ENCODE measurements at places on chromosomes 13 and 19.

DNA sequence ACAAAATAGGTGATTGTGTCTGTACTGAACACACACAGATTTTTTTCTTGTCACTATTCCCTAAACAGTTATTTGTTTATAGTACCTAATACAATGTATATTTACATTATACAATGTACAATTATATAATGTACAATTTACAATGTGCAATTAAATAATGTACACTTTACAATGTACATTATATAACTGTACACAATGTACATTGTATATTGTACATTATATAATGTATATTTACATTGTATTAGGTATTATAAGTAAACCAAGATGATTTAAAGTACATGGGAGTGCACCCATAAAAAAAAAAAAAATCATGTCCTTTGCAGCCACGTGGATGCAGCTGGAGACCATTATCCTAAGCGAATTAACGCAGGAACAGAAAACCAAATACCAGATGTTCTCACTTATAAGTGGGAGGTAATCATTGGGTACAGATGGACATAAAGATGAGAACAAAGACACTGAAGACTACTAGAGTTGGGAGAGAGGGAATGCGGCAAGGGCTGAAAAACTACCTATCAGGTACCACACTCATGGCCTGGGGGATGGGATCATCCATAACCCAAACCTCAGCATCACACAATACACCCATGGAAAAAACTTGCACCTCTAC lies 68.1 kb downstream of the ABCC4 start:
- no peak for DNase-seq

- DNase-seq, result no peak
Observed at GRCh38 chr19:18292462-18292809, 11.0 kb upstream of the JUND start.

DNA sequence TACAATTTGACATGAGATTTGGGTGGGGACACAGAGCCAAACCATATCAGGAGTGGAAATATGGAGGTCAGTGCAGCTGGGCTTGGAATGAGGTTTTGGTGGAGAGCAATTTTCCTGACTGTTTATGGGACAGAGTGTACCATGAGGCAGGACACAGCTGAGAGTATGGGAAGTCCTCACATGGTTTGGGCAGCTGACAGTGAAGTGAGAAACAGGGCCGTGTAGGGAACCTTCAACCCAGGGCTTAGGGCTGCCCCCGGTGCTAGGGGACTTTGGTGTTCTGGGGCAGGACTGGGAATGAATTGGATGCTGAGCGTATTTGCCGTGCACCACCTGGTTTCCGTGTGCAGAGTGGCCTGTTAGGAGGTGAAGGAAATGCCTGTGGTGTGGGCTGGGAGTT lies 6.1 kb downstream of the ZNF548 start:
- no peak for DNase-seq

GRCh38 chr13:48640767-48641166 lies 13.0 kb upstream of the CYSLTR2 start:
- no peak for DNase-seq

DNA sequence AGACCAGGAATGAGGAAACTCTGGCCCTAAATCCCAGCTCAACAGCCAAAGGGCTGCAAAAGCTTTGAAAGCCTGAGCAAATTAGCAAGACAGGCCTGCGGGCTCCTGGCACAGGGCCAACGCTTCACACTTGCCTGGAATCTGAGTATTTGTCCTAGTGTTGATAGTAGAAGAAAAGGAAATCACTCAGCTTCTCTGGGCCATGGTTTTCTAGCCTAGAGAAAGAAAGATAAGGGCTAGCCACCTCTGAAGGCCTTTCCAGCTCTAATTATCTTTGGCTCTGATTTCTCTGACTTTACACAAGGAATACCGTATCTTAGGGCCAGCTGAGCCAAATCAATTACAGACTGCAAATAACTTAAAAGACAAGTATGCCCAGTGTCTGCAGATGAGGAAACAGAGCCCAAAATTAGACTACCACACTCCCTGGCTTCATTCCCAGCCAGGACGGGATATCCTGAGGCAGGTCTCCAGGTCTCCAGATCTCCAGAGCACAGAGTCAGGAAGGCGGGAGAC lies 69.6 kb downstream of the STK24 start:
- no peak for DNase-seq

GRCh38 chr13:48977286-48977625 lies 1.5 kb downstream of the FNDC3A start:
- DNase-seq, result no peak

- DNase-seq, result no peak
Observed at GRCh38 chr13:94712812-94713560, 641 bp upstream of the SOX21 start.

GRCh38 chr19:23855676-23856075 lies 59.0 kb upstream of the ZNF726 start:
- DNase-seq, result no peak

DNA sequence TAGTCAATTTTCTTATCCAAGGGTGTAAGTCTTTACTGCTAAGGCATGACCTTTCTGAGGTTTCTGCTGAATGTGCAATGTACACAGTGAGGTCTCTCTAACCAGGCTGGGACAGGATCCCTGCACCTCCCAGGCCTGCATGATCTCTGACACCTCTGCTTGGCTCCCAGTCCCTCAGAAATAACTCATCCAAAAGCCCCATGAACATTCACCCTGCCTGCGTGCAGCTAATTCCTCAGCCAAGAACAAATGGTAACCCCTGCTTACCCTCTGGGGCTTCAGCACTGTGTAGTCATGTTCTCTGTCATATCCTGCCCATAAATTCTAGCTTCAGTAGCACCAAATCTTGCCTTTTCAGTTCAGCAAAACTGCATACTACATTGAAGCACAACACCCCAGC lies 1146.3 kb upstream of the MIR17HG start:
- DNase-seq, result no peak

DNA sequence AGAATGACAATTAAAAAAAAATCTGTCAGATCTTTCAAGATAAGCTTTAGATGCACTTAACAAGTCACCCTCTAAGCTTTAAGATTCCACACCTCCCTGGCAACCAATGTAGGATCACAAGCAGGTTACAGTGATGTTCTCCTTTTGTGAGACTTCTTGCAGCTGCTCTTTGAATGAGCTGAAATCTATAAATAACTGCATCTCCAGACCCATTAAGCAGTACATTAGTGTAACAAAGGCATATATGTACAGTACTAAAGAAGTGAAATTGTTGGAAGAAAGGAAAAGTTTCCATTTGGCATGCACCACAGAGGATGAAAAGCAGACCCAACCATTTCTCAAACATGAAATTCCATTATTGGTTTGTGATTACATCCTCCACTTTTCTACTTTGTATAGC lies 364.7 kb downstream of the ENOX1 start:
- no peak for DNase-seq

DNA sequence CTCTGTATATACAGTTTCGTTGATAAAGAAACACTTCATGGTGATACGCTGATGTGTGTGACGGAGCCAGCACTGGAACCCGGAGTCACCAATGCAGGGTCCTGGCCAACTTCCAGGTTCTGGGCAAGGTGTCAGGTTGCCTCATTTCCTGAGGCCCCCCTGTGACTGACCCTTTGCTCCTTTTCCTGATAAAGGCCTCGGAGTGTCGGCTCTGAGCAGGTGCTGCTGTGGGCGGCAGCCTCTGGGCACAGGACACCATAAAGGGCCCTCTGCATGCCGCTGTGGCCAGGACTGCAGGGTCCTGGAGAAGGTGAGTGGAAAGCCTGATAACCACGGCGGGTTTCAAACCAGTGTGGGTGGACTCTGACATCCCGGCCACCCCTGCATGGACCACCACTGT lies 17.3 kb upstream of the MYDGF start:
- DNase-seq, result no peak

- DNase-seq, result no peak
Observed at GRCh38 chr19:11247391-11247790, 8.0 kb downstream of the ANGPTL8 start.

DNA sequence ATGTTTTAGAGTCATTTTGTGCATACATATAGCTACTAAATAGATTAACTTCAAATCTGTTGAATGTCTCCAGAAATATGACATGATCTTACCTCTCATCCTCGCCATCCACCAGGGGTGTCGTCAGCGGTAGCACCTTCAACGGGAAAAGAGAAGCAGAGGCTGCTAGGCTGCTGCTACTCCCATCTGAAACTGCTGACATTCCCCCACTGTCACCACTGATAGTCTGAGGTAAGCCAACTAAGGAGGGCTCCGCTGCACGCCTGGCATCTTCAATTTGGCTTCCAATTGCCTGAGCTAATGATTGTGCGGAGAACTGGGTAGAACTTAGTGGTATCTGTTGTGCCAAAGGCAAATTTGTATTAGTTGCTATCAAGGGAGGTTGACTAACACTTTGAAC lies 3.1 kb downstream of the TSC22D1 start:
- no peak for DNase-seq

DNA sequence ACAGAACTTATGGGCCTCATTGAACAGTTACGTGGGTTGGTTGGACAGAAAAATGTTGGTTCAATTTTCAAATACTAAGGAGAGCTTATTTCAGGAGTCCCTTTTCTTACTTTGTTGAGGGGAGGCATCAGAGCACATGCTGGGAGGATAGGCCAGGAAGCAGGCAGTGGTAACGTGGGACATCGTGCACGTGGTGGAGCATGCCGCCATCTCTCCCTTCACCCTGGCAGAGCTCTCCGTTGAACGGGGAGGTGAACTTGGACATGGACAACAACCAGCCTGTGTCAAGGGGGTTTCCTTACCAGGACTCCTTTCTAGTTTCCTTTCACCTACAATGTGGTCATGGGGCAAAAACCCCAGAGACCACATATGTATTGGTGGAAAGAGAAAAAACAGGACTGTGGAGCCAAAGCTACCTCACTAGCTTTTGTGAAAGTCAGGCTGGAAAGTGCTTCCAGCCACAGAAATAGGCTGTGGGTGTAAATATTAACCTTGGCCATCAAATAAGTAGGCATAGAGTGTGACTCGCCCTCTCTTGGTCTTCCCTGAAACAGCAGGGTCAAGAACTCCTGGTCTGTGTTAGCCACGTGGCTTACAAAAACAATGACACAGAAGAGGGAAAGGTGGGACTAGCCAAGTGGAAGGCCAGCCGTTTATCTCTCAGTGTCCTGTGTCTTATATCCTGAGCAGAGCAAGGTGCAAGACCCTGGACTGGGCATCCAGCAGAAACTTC lies 14.4 kb downstream of the MICOS13 start:
- no peak for DNase-seq

DNA sequence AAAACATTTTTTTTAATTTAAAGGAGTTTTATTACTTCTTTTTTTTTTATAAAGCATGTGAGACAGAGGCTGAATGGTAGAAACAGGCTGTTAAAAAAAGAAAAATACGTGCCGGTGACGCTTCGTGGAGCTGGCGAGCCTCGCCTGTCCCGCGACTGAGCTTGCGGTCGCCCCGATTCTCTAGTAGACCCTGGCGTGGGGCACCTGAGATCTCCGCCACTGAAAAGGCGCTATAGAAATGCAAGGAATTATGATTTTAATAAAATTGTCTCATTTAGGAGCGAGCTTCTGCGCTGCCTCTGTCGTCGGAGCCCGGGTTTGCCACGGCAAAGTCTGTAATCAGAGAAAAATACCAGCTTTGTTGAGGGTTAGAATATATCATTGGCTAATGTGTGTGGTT lies 18.4 kb downstream of the NFIX start:
- no peak for DNase-seq

GRCh38 chr19:18007044-18007916 lies 690 bp upstream of the ARRDC2 start:
- peak; percentile 60 for DNase-seq

GRCh38 chr19:3054972-3055740 lies 7.1 kb downstream of the TLE5 start:
- no peak for DNase-seq
